ENCODE measurements at places on chromosomes 6 and 20. TPM values are rescaled to one million over a fixed set of nuclear protein-coding genes. Genes with fewer than 3 reads are reported as not detected.

GRCh38 chr20:19835533-19836222 is 77.6 kb downstream of the RIN2 start:
- no peak for DNase-seq

DNA sequence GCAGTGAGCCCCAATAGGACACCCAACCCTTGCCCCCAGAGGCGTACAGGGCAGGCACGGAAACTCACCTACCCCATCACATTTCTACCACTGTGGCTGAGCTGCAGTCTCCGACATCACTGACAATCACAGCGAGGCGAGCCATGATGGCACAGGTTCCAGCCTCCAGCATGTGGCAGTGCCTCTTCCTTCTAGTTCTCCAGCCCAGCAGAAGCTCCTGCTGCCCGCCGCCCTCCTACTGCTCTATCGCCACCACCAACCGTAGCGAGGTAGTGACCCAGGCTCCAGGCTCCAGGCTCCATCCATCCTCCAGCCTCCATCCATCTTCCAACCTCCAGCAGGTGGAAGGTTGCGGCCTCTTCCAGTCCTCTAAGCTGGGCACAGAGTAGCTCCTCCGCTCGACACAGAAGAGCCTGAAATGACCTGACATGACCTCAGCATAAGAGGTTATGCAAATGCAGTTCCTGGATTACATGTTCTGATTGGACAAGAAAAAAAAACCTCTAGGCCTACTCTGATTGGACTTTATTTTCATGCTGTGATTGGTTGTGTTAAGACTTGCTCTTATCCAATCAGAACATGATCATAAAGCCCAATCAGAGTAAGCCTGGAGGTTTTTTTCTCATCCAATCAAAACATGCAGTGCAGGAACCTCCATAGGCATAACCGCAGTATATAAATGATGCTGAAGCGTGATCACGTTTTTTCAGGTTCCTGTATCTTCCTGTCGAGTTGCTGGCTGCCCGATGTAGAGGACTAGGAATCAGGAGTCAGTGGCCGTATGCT is 438.9 kb upstream of the ZNF337 start:
- DNase-seq: no peak

GRCh38 chr20:33789858-33790182 is 21.3 kb upstream of the CHMP4B start:
- DNase-seq: no peak

- peak; percentile 40 for DNase-seq
Observed at GRCh38 chr6:86856937-86857563, 80.3 kb upstream of the HTR1E start.

GRCh38 chr6:122400121-122400450 is 634 bp downstream of the HSF2 start:
- DNase-seq: no peak

DNA sequence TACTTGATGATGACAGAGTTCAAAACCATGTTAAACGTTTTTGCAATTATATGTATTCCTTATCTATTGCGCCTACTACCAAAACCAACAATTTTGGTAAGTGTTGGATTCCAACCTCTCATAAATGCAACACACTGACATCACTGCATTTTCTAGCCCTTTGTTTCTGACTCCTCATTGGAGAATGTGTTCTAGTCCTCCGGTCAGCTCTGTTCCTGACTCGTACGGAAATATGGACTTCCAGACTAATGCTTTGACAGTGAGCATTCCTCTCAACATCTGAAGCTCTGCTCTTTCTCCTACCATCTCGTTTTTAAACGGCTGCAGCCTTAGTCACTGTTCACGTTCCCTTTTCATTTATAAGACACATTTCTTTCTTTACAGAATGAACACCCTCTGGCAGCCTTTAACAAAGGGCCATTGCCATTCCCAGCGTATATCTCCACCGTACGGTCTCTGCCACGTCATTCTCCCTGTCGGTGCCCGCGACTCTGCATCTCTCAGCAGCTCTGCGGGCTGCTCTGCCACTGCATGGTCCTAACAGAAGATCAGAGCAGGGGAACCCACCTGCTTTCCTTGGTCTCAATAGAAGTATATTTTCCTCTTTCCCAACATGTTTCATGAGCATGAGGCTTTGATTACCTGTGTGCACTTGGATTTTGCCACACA is 103.0 kb upstream of the SYNDIG1 start:
- no peak for DNase-seq

DNA sequence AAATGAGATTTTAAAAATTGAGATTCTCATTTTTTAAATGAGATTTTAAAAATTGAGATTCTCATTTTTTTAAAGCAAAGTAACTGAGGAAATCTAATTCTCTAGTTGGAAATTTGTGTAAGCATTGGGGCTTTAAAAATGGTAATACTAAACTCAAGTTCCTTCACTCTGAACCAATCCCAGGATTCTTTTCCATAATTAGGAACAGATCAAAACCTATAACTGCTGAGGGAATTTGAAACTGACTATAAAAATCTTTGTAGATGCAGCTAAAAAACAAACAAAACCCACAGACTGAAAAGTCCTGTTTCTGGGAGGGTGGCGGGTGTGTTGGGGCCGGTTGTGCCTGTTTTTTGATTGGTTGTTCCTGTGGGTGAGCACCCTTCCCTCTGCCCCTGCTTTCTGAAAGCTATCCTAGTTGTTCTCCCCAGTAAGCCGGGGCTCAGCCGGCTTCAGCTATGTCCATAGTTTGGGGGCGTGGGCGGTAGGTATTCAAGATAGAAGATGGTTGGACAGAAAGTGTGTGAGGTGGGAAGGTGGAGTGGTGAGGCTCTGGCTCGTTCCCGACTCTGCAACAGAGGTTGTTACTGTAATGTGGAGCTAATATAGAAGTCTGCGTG is 49.3 kb downstream of the GFRA4 start:
- DNase-seq: no peak

TAF4 gene
- 20.4 TPM for total RNA-seq

GRCh38 chr6:132456700-132457143 is 55.4 kb upstream of the MOXD1 start:
- DNase-seq: no peak

DNA sequence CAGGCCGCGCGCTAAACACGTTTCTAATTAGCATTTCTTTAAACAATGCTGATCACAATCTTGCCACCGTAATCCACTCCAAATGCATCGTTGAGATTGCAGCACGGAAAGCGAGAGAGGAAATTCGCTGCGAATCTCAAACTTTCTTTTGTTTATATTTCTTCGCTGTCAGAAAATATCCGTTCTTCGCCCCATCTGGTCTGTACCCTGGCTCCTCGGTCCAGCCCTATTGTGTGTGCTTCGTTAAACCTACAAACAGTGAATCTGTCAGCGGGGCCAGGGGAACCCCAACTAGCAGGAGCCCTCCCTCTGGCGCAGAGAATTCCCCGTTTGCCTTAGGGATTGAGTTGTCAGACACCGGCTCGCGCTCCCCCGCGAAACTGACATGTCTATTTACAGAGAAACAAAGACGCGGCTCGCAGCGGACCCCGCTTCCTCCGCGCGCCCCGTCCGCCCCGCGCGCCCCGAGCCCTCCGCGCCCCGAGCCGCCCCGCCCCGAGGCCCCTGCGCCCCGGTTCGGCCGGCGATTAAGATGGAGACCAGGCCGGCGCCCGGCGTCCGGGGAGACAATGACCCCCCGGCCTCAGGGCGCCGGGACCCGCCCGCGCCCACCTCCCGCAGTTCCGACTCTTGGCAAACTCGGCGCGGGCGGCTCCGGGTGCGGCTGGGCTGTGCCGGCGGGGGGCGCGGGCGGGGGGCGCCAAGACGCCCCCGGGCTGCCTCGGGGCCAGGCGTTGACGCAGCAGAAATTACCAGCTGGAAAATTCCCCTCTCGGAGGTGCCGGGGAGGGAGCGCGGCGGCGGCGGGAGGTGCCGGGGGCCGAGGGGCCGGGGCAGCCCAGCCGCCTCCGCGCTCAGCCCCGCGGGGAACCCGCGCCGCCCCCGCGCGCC is 874 bp downstream of the ZBTB46 start:
- DNase-seq: no peak

- no peak for DNase-seq
Observed at GRCh38 chr6:33443619-33444504, 10.5 kb upstream of the ZBTB9 start.

C6orf118 gene
- total RNA-seq: not detected

ME1 gene
- total RNA-seq: 10.4 TPM

GRCh38 chr20:15949391-15949790 is 623.9 kb downstream of the KIF16B start:
- DNase-seq: no peak

DNA sequence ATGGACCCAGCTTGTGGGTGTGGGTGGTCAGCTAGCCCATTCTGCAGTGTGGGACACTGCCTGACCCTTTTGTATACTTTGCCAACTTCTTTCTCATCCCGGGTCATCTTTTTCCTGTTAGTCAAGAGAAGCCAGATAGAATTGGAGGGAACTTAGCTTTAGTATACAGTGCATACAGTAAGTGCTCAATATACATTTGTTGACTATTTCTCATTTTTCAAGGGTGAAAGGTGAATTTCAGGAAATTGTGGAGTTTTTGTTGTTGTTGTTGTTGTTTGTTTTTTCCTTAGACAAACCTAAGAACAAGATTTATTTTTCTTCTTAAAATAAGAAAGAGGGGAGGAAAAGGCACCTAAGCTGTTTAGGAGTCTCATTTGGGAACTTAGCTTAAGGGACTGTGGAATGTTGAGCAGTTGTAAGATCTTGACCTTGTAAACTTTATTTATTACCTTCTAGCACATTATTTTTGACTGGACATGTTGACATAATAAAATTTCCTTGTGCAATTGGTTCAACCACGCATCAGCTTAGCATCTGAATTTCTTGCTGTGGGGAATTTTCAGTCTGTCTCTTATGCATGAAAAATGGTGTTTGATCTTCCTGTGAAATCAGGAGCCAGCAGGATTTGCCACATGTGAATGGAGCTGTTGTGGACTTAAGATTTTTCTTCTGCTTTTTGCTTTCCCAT is 113.6 kb downstream of the ARID1B start:
- DNase-seq: no peak

RIN2 gene
- 0.09 TPM for total RNA-seq

GRCh38 chr6:41900861-41901260 is 5.7 kb upstream of the USP49 start:
- no peak for DNase-seq

PHACTR1 gene
- total RNA-seq: 25.3 TPM

GRCh38 chr6:42332916-42333315 is 115.3 kb upstream of the MRPS10 start:
- no peak for DNase-seq

GRCh38 chr6:34074064-34074742 is 71.7 kb downstream of the GRM4 start:
- no peak for DNase-seq

SLC32A1 gene
- total RNA-seq: not detected

DNA sequence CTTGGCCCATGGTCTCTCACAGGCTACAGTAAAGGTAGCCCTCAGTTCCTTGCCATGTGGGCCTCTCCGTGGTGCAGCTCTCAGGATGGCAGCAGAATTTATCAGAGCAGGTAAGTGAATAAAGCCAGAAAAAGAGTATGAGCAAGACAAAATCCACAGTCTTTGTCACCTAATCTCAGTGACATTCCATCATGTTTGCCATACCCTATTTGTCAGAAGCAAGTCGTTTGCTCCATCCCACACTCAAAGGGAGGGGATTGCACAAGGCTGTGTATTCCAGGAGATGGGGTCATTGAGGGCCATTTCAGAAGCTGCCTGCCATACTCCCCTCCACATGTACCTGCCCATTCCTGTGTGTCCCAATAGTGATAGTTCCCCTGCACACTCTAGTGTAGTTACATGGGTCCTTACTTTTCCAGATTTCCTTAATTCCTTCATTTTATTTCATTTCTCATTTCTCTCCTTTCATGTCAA is 24.2 kb downstream of the ISM1 start:
- no peak for DNase-seq

DNA sequence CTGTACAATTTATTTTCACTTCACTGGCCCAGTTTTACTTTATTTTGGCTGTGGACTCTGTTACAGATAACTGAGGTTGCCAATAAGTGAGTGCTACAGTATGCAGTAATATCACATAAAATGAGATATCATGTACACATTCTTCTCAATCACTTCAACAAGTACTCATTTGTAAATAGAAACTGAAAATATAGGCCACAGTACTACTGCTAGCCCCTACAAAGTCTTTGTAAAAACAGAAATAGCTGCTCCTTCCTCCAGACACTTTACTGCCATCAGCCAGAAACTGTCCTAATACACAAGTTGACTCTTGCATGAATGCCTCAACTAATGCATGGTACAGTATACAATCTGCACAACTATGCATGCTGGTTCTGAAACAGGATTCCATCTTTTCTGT is 9.2 kb downstream of the DTNBP1 start:
- no peak for DNase-seq

DNA sequence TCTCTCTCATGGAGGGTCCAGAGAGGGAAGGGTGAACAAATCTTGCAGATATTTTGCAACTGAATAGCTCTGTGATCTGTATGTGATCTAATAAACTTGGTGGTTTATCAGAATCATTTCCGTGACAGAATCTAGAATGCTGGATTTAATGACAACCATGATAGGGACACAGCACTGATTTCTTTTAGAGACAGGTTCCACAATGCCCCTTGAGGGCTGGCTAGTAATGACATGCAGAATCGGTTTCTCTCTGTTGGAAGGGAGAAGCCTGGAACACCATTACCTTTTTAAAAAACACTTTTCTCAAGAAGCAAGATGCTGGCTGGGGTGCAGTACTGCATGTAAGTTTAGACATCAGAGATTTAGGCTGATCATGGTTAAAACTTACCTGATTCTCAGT is 313.4 kb downstream of the CDH26 start:
- DNase-seq: peak; percentile 22

DNA sequence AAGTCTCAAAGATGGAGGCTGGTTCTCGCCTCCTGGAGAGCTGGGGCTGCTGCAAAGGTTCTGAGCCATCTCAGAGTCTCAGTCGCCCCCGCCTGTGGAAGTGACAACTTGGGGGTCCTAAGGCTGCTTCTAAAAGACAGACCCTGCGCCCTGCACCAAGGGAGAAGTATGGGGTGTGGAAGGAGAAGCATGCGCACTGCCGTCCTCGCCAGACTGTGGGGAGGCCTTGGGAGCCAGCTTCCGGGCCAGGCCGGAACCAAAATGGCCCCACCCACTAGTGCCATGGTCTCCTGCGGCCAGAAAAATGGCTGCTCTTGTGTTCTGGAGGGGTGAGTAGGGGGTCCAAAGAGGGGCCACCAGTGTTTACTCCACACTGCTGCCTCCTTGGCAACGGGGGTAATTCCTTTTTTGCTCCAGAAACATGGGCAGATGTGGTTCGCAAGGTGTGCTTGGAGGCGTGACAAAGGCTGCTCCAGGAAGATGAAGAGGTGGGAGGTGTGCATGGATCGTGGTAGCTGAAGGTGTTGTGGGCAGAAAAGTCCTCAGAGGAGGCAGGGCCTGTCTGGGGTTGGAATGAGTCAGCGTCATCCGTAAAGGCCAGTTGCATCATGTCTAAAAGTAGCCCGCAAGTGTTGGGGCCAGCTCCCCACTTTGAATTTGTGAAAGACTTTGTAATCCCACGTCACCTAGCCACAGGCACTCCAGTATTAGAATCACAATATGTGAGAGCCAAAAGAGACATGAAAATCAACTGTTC is 329.8 kb upstream of the SOX4 start:
- DNase-seq: peak; percentile 62

Data from K562 (cell line).